ENCODE measurements at places on chromosomes 1 and 21.

DNA sequence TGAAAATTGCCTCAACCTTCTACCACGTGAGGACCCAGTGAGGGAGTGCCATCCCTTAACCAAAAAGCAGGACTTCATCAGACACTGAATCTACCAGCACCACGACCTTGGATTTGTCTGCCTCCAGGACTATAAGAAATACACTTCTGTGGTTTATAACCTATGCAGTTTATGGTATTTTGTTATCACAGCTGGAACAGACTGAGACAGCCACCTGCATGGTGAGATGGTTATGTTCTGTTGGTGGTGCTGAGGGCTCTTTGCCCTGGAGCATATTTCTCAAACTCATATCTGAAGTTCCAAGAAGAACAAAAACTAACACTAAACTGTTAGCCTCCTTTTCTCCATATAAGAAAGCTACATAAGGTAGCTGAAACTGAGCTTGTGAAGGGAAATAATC, 69.8 kb upstream of the RGS18 start:
- no peak for DNase-seq

- no peak for DNase-seq
Measured at GRCh38 chr1:208078752-208079151, 165.4 kb downstream of the PLXNA2 start.

DNA sequence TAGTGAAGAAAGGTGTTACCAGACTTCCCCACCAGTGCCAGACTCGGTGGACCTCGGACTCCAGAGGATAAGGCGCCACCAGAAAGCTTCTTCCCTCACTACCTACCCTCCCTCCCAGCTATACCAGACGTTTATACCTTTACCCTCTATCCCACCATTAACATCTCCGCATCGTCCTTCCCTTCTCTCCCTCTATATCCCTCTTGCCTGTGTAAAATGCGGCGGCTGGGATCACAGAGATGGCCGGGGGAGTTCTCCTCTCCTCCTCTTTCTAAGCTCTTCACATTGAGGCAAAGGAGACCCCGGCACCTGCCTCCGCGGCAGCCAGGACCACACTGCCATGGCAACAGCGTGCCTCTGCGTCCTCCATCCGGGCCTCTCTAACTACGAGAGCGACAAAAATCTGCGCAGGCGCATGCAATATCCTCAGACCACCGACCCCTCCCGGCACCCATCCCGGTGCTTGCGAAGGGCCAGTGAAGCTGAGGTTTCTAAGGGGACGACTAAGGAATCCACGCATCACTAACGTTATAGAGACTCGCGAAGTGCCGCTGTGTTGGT, at the start of gene CCDC181:
Gene CCDC181 (minus strand): TSS at position 394 of the 561 bp plus-strand sequence. CDS start 2,547 bp downstream, outside the sequence.
- peak; percentile 45 for DNase-seq

DNA sequence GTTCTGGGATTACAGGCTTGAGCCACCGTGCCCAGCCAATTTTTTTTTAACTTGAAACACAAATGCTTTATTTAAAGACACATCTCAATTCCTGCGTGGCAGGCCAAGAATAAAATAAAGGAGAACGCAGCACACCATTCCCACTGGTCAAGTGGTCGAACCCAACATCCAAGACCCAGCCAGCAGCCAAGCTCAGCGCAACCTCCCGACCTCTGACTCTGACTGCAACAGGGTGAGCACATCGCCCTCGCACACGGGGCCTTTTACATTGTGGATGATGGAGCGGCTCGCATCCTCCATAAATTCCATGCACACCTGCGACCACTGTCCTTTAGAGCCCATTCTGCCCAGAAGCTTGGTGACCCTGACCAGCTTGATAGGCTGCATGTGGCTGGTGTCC, 5.5 kb upstream of the GUK1 start:
- no peak for DNase-seq

DNA sequence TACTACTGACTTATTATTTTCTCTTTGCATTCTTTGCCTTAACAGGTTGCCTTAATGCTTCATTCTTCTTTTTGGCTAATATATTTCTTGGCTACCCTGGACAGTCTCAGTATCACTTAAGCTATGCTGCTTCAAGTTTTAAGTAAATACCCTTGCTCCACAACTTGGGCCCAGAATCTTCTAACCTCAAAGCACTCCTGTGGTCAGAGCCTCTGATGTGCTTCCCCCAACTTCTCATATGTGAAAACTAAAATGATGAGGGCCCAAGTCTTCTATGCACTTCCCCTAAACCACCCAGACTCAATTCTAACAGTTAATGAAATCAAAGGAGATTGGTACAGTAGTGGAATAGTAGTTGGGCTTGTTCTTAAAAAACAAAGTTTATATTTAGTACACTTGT, 314.1 kb downstream of the PLPP3 start:
- DNase-seq: no peak

GRCh38 chr1:31007462-31007991, 58.0 kb downstream of the PUM1 start:
- no peak for DNase-seq

GRCh38 chr1:6488602-6489382, 2.7 kb downstream of the PLEKHG5 start:
- no peak for DNase-seq
